Pancreas (tissue), 10 donors: ENCODE measurements at places on chromosomes 12 and 14.

- H3K4me1 ChIP-seq, result no peaks in the 10 kb centered on the region
- H3K4me3 ChIP-seq, result no peak overlapping the region
- H3K27ac ChIP-seq, result no peak overlapping the region
- H3K27me3 ChIP-seq, result no peaks in the 10 kb centered on the region
These were observed 115.4 kb upstream of the VRK1 start for GRCh38 chr14:96681829-96682228.

DNA sequence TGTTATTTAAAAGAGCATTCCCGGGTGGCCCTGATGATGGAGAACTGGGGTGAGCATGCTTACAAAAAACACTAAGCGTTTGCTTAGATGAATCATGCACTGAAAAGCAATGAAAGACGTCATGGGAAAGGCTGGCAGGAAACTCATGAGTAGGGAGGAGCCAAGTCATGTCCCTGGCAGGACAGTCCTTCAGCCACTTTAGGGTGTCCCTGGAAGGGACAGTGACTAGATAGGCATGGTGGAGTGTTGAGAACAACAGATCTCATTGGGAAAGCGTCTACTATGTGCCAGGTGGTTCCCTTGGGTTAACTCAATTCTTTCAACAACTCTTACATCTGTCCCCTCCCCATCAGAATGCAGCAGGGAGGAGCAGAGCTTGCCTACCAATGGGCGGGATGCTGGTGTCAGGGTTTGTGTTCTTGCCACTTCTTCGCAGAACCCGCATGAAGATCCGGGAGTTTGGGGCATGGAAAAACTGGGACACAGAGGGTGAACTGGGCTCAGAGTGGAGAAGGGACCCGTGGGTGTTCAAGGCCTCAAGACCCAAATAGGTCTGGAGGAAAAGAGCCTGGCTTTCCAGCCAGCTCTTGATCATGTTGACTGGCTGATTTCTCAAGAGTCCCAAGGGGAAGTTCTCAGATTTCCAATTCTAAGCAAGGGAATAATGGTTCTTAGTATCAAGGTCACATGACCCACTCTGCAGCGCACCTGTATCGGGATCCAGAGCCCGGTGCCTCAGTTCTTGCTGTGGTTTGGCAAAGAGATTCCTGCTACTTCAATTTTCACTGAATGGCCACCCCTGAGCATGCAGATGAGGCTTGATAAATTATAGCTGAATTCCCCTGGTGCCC is 653.9 kb upstream of the TBX3 start:
- no peaks in the 10 kb centered on the region for H3K4me1 ChIP-seq
- no peak for DNase-seq
- no peak overlapping the region for H3K4me3 ChIP-seq
- H3K36me3 ChIP-seq, result no peaks in the 10 kb centered on the region

DNA sequence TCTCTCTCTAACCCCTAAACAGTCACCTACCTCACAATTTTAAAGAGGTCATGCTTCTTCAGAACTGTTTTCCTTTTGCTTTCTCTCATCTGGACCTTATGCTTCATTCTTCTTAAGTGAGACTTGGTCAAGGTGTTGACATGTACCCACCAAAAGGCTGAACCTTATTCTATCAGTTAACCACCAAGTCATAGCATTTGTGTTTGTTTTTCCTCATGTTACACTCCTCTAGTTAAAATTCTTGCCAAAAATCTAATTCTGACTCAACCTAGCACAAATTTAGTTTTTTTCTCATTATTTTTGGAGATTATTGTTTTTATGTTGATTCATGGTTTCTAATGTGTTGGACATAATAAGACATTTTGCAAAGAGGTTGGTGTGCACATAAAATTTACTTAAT is 578.6 kb downstream of the SLC16A7 start:
- no peak overlapping the region for H3K27ac ChIP-seq
- H3K4me3 ChIP-seq, result no peak overlapping the region
- H3K4me1 ChIP-seq, result no peaks in the 10 kb centered on the region
- no peaks in the 10 kb centered on the region for H3K27me3 ChIP-seq

DNA sequence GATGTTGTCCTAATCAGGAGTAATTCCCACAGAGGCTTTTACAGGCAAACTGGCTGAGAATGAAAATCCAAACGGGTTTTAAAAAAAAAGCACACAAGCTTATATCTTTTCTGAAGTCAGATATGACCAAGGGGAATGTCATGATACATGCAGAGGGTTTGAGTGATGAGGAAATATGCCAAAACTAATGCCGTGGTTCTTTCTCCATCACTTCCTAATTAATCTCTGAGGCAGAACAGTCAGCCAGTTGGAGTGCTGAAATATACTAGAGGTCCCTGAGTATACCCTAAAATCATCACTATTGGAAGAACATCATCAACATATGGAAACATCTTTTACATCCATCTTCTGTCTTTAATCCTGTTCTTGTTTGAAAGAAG is 160.8 kb upstream of the FAR2 start:
- DNase-seq, result no peak
- no peaks in the 10 kb centered on the region for H3K36me3 ChIP-seq
- H3K27ac ChIP-seq, result no peak overlapping the region
- no peaks in the 10 kb centered on the region for H3K4me1 ChIP-seq
- H3K27me3 ChIP-seq, result no peaks in the 10 kb centered on the region

GRCh38 chr14:94009767-94010166 is 12.7 kb downstream of the CCDC197 start:
- no peaks in the 10 kb centered on the region for H3K27me3 ChIP-seq
- H3K4me1 ChIP-seq, result no peaks in the 10 kb centered on the region
- DNase-seq, result no peak
- no peak overlapping the region for H3K27ac ChIP-seq

- H3K27me3 ChIP-seq, result peaks cover 9% of the 10 kb centered on the region
- no peak overlapping the region for H3K27ac ChIP-seq
- H3K4me3 ChIP-seq, result no peak overlapping the region
- no peaks in the 10 kb centered on the region for H3K4me1 ChIP-seq
- DNase-seq, result no peak
- H3K36me3 ChIP-seq, result no peaks in the 10 kb centered on the region
These were observed 119.8 kb downstream of the TBX5 start for GRCh38 chr12:114286145-114286544.

GRCh38 chr12:62371661-62372060 is 95.0 kb upstream of the MON2 start:
- no peak overlapping the region for H3K27ac ChIP-seq
- H3K36me3 ChIP-seq, result no peaks in the 10 kb centered on the region
- no peak for DNase-seq
- no peak overlapping the region for H3K4me3 ChIP-seq
- H3K4me1 ChIP-seq, result no peaks in the 10 kb centered on the region

- no peaks in the 10 kb centered on the region for H3K27me3 ChIP-seq
- H3K4me3 ChIP-seq, result no peak overlapping the region
- H3K27ac ChIP-seq, result no peak overlapping the region
- DNase-seq, result no peak
These were observed 79.1 kb downstream of the RAD52 start for GRCh38 chr12:870378-870777.

DNA sequence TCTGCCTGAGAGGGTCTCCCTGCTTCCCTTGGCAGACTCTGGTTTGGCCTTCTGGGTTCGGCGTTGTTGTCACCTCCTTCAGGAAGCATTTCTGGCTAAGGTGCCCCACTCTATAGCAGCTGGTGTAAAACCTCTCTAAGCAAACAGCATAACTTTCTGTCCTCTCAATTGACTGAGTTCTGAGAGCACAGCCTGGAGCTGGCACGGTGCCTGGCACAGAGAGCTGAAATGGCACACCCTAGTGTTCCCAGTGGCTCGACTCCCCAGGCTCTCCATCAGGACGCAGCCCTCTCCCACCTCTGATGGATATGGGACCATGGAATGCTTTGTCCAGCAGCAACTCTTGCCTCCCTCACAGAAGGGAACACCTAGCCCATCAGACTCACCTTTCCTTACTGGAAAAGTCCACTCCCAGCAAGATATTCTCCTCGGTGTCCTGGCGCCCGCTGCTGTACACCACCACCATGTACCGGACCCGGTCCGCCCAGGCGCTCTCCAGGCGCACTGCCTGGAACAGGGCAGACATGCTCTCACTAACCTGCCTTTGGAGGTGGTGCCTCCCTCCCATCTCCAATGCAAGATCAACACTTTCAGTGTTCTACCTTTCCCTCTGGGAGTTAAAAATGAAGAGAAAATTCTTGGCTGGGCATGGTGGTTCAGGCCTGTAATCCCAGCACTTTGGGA is 40.6 kb downstream of the SSH1 start:
- no peak overlapping the region for H3K27ac ChIP-seq
- H3K4me3 ChIP-seq, result no peak overlapping the region
- DNase-seq, result no peak
- H3K4me1 ChIP-seq, result no peaks in the 10 kb centered on the region

DNA sequence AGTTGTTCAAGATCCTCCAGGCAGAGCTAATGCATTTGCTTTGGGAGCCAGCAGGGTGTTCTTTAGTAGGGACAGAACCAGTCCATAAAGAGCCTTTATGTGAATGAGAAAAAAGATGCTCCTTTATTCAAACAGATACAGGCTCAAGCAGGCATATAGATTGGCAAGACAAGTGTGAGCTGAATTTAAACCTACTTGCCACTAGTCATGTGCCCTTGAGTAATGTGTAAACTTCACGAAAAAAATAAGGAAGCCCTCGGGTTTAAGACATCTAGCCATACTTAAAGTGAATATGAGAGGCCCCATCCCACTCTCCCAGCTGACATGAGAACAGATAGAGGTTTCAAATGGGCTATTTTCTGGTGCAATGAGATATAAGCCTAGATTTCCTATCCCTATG is 43.1 kb upstream of the STRAP start:
- no peaks in the 10 kb centered on the region for H3K4me1 ChIP-seq
- no peak overlapping the region for H3K27ac ChIP-seq
- DNase-seq, result no peak
- H3K27me3 ChIP-seq, result no peaks in the 10 kb centered on the region
- H3K36me3 ChIP-seq, result no peaks in the 10 kb centered on the region
- no peak overlapping the region for H3K4me3 ChIP-seq

GRCh38 chr14:61107869-61108493 is 126.9 kb downstream of the SLC38A6 start:
- no peaks in the 10 kb centered on the region for H3K36me3 ChIP-seq
- no peak overlapping the region for H3K27ac ChIP-seq
- H3K27me3 ChIP-seq, result no peaks in the 10 kb centered on the region
- H3K4me3 ChIP-seq, result no peak overlapping the region

GRCh38 chr14:104805326-104805678 is 4.4 kb downstream of the ZBTB42 start:
- no peaks in the 10 kb centered on the region for H3K36me3 ChIP-seq
- no peak overlapping the region for H3K4me3 ChIP-seq
- H3K27me3 ChIP-seq, result no peaks in the 10 kb centered on the region
- no peak overlapping the region for H3K27ac ChIP-seq
- DNase-seq, result peak; percentile 74

GRCh38 chr12:51636581-51636980 is 45.5 kb downstream of the SCN8A start:
- H3K4me3 ChIP-seq, result no peak overlapping the region
- no peak for DNase-seq
- H3K27me3 ChIP-seq, result no peaks in the 10 kb centered on the region
- no peak overlapping the region for H3K27ac ChIP-seq
- no peaks in the 10 kb centered on the region for H3K4me1 ChIP-seq

DNA sequence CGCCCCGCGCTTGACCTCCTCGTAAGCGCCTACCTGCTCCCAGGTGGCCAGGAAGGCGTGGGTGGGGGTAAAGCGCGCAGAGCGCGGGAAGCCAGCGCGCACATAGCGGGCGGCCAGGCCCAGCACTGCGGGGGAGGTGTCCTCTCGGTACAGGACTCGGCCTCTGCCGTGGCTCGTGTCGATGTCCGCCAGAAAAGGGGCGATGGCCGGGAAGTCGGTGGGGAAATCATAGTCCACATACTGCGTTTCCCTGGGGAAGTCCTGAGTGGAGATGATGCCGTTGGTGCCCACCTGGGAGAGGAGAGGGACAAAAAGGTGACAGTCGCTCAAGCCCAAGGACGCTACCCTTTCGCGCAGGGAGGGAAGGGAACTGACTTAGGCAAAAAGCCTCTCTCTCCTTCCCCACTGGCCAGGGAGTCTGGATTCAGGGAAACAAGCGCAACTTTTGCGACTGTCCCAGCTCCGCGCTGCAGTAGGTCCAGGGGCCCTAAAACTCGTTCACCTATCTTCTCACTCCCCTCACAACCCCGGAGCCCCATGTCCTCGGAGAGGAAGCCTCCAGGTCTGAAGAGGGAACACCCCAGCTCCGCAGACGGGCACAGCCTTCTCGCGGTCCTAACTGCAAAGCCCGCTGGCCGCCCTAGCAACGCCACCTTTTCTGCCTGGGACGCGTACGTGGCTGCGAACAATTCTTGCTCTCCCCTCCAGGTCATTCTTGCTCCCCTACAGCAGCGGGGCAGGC is 815 bp downstream of the NID2 start:
- peaks cover 9% of the 10 kb centered on the region for H3K4me1 ChIP-seq
- H3K36me3 ChIP-seq, result no peaks in the 10 kb centered on the region
- peaks cover 18% of the 10 kb centered on the region for H3K27me3 ChIP-seq
- H3K27ac ChIP-seq, result no peak overlapping the region
- peak overlapping the region; percentile 58 for H3K4me3 ChIP-seq

GRCh38 chr12:123119808-123120207 is 31.1 kb downstream of the PITPNM2 start:
- H3K4me3 ChIP-seq, result no peak overlapping the region
- H3K4me1 ChIP-seq, result peaks cover 4% of the 10 kb centered on the region
- DNase-seq, result no peak
- no peak overlapping the region for H3K27ac ChIP-seq

- H3K4me1 ChIP-seq, result no peaks in the 10 kb centered on the region
- H3K4me3 ChIP-seq, result no peak overlapping the region
- H3K36me3 ChIP-seq, result no peaks in the 10 kb centered on the region
- peaks cover 4% of the 10 kb centered on the region for H3K27me3 ChIP-seq
These were observed 146.0 kb upstream of the RPH3A start for GRCh38 chr12:112645586-112645985.

- no peaks in the 10 kb centered on the region for H3K4me1 ChIP-seq
- DNase-seq, result no peak
- no peak overlapping the region for H3K4me3 ChIP-seq
- no peak overlapping the region for H3K27ac ChIP-seq
- no peaks in the 10 kb centered on the region for H3K36me3 ChIP-seq
- H3K27me3 ChIP-seq, result no peaks in the 10 kb centered on the region
These were observed 8.0 kb downstream of the ASPG start for GRCh38 chr14:104093366-104094055.

DNA sequence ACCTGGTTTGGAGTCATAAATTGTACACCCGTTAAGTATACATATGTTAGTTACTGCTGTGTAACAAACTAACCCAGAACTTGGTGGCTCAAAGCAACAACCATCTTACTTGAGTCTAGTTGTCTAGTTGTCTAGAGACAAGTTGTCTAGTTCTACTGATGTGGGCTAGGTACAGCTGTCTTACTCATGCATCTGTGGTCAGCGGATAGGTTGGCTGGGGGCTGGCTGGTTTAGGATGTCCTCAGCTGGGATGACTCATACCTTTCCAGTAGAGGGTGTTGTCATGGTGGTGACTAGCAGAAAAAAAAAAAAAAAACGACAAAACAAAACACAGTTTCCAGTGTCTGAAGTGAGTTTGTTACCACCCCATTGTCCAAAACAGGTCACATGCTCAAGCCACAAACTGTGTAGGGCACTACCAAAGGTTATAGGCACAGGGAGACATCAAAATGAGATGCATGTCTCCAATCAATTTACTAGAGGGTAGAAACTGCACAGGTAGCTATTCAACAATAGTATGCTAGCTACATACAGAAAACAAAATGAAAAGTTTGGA is 680.3 kb downstream of the MED13L start:
- no peak overlapping the region for H3K27ac ChIP-seq
- H3K36me3 ChIP-seq, result no peaks in the 10 kb centered on the region
- no peak overlapping the region for H3K4me3 ChIP-seq
- no peak for DNase-seq
- H3K27me3 ChIP-seq, result no peaks in the 10 kb centered on the region
